ENCODE measurements at places on chromosomes 11 and 22.
A peak's percentile ranks its signal among the peaks of the same experiment; 100 is the strongest.

- no peak for DNase-seq
These were observed 22.8 kb downstream of the NPAT start for GRCh38 chr11:108199446-108200321.

- DNase-seq: no peak
These were observed 31.3 kb upstream of the MMP13 start for GRCh38 chr11:102986815-102987214.

GRCh38 chr11:77201370-77201769 is 73.3 kb downstream of the MYO7A start:
- no peak for DNase-seq

DNA sequence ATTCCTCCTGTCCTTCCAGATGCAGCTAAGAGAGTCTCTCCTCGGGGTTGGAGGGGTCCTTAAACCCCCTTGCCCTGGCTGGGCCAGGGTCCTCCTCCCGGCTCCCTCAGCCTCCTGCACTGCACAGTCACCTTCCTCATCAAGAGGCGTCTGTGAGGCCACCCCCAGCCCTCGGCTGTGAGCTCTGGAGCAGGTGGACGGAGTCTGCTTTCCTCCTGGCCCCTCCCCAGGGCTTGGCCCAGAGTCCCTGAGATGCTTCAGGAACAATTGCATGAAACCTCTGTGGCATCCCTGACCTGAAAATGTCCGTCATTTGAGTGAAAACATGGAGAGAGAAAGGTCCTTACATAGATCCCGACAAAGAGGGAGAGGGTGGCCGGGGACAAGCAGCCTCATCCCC is 6.7 kb upstream of the FGF3 start:
- no peak for DNase-seq

GRCh38 chr11:10005955-10006525 is 288.0 kb downstream of the SBF2 start:
- DNase-seq: no peak

DNA sequence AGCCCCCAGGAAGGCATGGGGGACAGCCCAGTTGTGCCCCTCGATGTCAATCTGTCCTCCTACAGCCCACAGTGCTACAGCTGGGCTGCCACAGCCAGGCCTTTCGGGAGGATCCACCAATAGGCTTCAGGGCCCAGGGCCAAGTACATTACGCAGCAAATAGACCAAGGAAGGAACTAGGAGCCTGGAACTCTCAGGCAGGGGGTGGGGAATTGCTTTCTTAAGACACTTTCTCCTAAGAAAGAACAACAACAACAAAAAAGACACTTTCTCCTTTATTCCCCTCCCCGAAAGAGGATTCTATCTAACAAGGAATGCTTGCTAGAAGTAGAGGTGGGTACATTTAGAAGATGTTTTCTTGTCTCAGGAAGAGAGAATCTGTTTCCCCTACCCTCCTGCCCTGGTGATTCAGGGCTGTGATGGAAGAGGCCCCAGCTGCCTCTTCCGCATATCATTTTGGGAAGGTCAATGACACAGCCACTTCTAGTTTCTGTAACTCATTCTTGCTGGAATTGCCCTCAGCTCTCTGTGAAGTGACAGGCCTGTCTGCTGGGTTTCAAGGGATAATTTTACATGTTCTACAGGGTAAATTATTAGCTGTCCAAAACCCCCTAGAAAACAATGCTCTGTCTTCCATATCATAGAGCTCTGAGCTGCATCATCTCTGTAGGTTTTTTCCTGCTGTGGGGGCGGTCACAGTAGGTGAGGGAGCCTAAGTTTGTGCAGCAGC is 6.0 kb upstream of the MALAT1 start:
- DNase-seq: no peak

DNA sequence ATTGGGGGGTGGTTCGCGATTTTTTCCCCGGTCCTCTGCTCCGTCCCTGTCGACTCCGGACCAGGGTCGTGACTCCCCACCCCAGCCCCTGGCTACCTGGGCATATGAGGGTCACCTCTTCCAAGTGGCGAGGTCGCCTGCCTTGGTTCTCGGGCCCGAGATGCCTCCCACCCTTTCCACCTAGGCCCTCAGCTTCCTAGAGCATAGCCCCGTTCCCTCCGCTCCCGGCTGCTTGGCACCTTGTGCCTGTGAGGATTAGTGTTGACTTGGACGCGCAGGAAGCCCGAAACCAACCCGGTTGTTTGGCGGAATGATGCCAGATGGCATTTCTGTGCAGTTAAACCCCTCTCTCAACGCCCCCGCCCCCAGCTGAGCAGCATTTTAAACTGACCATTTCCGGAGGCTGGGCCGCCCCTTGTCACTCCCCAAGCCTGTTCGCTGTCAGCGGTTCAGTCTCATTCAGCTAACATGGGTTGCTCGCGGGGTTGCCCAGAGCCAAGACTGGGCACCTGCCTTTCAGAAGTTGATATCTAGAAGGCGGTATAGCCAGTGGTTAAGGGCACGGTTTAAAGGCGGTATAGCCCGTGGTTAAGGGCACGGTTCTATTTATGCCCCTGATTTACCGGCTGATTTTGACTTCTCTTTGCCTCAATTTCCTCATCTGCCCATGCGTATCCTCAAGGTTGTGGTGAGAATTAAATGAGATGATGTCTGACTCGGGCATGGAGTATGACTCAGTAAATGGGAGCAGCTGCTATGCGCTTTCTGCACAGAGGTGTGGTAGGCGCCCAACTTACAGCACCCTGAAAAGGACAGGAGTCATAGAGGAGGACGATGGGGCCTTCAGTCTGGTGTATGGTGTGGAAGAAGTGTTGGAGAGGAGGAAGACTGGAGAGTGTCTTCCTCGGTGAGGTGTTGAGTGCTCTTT is 639 bp downstream of the INCENP start:
- no peak for DNase-seq

- peak; percentile 26 for DNase-seq
These were observed 63.7 kb downstream of the RAB30 start for GRCh38 chr11:83007909-83008580.
